Sigmoid colon (tissue), 7 donors: ENCODE measurements at places on chromosomes 5 and 9. TPM values are rescaled to one million over a fixed set of nuclear protein-coding genes. Genes with fewer than 3 reads are reported as not detected.

Gene SPINK13
- 0.33 TPM for total RNA-seq

- DNase-seq, result no peak
Measured at GRCh38 chr9:107594908-107595530, 105.5 kb upstream of the KLF4 start.

DNA sequence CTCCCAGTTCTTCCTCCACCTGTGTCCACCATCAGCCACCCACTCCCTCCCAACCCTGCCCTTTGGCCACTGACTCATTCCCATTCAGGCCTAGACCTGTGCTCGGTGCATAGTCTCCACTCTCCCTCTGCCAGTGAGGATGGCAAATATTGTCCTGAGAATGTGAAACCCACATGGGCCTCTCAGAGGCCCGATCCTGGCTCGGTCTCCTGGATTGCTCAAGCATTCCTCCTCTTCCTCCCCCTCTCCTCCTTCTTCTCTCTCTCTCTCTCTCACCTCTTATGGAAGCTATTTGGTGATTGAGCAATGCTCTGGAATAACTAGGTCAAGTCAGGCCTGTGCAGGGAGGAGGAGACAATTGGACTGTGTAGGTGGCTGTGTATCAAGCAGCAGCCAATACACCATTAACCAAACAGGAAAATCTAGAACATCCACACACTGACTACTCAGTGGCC is 99.9 kb downstream of the KLF4 start:
- peak; percentile 85 for DNase-seq

DNA sequence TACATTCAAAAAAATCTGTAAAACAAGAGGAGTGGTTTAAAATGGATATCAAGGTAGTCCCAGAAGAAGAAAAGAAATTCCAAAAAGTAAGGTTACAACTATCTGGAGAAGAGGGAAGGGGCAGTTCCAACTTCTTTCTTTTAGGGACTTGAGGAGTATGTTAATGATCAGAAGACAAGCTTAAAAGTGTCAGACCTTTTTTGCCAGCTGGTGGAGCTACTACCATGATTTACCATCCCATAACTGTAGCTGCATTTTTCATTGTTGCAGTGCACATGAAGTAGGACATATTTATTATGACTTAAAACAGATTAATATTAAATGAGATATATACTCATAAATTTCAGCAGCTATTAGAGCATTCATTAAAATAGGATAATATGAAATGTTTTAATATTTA is 158.5 kb upstream of the RGS7BP start:
- no peak for DNase-seq

DNA sequence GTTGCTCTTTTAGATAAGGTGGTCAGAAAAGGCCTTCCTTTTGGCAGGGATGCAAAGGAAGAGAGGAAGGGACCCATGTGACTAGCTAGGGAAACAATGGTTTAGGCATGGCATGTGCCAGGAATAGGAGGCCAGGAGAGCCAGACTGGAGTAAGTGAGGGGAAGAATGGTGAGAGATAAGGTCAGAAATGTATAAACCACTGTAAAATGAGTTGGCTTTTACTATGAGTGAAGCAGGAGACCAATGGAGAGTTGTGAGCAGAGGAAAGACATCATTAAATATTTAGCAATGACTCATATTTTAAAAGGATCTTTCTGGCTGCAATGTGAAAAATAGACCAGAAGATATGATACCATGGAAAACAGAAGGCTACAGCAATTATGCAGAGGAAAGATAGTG is 50.9 kb downstream of the AP3B1 start:
- no peak for DNase-seq

Gene EIF4E1B
- total RNA-seq, result not detected

DNA sequence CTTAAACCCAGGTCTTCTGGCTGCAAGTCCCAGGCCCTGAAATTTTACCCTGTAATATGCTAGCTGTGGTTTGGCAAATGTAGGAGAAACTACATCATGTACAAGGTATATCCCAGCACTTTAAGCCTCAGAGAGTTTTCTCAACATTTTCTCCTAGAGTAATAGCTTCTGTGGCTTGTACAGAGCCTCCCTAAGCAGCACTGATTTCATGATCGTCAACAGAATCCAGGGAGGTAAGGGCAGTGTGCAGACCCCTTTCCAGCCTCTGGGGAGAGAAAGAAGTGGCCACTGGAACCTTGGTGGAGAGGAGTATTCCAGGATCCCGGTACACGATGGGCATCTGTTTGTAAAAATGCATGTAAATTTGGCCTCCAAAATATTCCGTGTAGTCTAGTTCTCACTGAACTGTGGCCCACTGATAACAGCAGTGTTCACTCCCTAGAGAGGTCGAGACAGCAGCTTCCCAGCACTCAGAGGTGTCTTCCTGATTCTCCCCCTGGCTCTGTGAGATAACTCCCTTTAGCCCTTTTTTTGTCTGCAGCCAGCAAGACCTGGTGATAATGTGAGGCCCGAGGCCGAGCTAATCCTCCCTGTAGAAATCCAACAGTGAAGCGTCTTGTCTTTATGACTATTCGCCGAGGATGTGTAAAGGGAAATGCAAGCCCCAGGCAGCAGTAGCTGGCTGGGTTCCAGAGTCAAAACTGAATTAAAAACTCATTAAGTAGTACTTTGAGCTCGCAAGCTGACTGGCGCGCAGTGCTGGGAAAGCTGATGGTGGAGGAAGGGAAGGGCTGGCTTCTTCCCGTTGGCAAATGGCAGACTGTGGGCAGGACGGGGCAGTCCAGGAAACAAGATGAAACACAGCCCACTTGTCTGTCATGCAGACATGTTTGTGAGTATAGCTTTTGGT is 59.0 kb downstream of the MAP1B start:
- DNase-seq, result peak; percentile 70

DNA sequence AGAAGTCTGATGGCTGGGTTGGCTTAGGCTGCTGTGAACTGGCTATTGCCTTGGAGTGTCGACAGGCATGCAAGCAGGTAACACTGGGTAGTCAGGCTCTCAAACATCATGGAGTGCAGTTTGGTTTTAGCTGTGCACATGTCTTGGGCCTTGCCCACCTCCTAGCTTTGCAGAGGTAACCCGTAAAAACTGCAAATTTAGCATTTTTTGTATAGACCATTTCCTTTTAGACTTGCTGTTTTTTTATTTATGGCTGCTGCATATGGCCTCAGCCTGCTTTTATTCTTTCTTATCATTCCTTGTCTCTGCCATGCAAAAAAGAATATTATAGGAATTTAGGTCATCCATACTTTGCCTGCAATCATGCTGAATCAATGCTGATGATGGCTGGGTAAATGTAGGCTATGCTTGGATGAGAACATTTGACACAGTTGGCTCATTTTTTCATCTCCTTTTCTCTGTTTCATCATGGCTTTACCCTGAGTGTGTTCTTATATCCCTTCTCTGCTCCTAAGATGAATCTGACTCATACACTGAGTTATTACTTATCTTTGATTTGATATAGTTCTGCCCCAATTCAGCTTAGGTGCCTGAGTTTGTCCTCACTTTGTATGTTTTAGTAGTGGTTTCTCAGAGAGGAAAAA is 27.2 kb downstream of the RECK start:
- no peak for DNase-seq

- no peak for DNase-seq
Measured at GRCh38 chr9:119924736-119925135, 555.5 kb upstream of the BRINP1 start.

- no peak for DNase-seq
Measured at GRCh38 chr9:132694144-132694543, 23.9 kb downstream of the GTF3C4 start.

DNA sequence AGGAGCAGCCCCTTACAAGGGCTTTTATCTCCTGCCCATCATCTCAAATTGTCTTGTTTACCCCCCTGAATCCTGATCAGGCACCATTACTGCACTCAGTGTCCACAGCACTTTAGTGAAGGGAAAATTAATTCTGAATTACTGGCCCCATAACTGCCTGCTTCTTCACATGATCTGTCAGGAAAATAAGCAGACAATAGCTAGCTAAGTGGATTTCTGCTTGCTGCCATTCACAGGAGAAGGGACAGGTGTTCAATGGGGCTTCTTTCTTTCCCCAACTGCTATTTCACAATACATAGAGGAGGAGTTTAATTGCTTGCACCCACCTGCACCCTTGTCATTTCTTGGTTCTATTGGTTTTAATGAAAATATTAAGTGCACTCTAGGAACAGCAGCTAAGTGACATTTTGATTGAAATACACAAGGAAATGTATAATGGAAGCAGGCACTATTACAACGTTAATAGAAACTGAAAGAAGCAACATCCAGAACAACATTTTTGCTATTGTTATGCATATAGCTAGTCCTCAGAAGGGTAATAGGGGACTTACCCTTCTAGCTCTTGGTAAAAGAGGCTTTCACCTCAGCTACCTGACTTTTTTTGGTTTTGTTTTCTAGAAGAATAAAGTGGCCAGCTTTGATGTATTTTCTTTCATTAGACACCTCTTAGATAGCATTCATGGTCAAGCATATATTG is 599.3 kb upstream of the TLE4 start:
- no peak for DNase-seq

DNA sequence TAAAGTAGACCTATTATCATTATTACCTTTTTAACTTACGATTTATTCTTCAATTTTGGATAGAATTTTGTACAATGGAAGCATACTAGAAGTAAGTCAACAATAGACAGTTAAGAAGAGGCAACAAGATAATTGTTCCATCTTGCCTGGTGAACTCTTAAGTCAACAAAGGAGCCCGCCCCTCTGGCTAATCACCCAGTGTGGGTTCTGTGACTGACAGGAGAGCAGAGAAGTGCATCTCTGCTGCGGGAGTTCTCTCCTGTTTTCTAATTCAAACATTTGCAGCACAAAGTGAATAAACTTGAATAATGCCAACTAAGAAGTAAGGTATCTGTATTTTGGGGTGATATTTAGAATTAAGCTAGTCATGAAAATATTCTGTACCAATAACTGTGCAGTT is 6.7 kb upstream of the ISL1 start:
- DNase-seq, result no peak

- no peak for DNase-seq
Measured at GRCh38 chr5:173089581-173089980, 33.4 kb downstream of the CREBRF start.

DNA sequence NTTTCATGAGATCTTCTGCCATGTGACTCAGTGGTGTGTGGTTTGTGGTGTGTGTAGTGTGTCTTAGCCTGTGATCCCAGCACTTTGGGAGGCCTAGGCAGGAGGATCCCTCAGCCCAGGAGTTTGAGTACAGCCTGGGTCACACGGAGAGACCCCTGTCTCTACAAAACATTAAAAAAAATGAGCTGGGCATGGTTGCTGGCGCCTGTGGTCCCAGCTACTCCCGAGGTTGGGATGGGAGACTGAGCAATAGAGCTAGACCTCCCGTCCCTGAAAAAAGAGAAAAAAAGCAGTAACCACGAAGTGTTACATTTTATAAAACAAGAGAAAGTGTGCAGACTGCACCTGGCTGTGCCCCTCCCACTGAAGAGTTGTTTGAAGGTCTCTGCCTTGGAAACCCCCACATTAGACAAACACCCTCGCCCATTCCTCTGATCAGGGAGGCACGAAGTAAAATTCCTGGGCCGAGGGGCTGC is 21.2 kb upstream of the RNU6ATAC start:
- peak; percentile 42 for DNase-seq

Gene PCDHA13
- 0.36 TPM for total RNA-seq

DNA sequence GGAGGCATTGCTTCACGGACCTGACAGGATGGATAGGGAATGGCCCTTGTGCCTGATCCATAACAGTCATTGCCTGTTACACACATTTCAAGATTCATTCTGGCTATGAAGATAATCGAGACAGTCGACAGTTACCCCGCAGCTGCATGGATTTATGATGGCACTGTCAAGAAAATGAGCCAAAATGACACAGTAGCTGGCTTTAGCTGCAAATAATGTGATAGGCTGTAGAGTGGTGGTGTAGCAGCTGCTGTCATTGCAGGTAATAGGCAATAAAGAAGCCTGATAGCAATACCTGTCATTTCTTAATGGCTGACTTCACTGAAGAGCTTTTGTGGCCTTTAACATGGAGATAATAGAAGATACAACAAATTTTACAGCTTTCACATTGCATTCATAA is 1085.2 kb upstream of the ARRDC3 start:
- no peak for DNase-seq

DNA sequence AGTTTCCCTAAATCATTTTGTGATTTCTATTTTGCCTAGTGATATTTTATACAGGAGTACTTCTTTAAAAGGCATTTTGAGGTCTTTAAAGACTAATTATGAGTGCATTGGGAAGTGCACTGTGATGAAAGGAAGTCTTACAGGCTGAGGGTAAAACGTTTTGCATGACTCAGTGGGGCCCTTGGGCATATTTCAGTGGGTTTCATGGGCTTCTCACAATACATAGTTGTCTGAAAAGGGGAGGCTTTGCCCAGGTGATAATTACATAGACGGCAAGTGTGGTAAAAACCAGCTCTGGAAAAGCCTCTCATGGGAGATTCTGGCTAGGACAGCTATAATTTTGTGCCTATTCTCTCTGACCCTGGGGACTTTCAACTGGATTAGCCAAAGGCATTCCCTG is 387.2 kb downstream of the ARHGEF28 start:
- DNase-seq, result no peak

GRCh38 chr9:712643-713042 is 128.9 kb upstream of the DMRT1 start:
- no peak for DNase-seq

Gene ST6GALNAC4
- 27.7 TPM for total RNA-seq
